ENCODE measurements at places on chromosomes 2 and 18. TPM values are rescaled to one million over a fixed set of nuclear protein-coding genes. Genes with fewer than 3 reads are reported as not detected.
A peak's percentile ranks its signal among the peaks of the same experiment; 100 is the strongest.

DNA sequence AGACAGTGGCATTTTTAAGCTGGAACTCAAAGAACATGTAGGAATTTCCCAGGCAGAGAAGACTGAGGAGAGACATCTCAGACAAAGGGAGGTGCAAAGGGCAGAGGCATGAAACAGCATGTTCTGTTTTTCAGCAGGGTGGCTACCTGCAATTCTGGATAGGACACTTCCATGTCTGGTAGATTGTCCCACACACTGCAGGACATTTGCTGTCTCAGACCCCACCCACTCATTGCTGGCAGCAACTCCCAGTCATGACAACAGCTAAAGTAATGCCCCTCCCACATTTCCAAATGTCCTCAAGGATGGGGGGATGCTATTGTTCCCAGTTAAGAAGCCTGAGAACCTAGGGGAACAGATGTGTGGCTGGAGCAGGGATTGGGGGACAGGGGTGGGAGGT is 40.8 kb downstream of the ANKRD44 start:
- H3K4me3 ChIP-seq = no peak overlapping the region
- peaks cover 91% of the 10 kb centered on the region for H3K4me1 ChIP-seq
- DNase-seq = no peak
- H3K27me3 ChIP-seq = no peaks in the 10 kb centered on the region
- H3K36me3 ChIP-seq = peaks cover 34% of the 10 kb centered on the region

GRCh38 chr2:184721881-184722280 is 123.6 kb downstream of the ZNF804A start:
- DNase-seq = no peak
- no peaks in the 10 kb centered on the region for H3K27me3 ChIP-seq
- H3K4me1 ChIP-seq = no peaks in the 10 kb centered on the region
- no peak overlapping the region for H3K4me3 ChIP-seq

GRCh38 chr18:11175266-11175979 is 26.1 kb upstream of the PIEZO2 start:
- H3K4me3 ChIP-seq = no peak overlapping the region
- no peaks in the 10 kb centered on the region for H3K36me3 ChIP-seq
- no peaks in the 10 kb centered on the region for H3K27me3 ChIP-seq
- no peak overlapping the region for H3K27ac ChIP-seq
- DNase-seq = no peak

- no peak for DNase-seq
- no peak overlapping the region for H3K4me3 ChIP-seq
- no peaks in the 10 kb centered on the region for H3K4me1 ChIP-seq
- no peak overlapping the region for H3K27ac ChIP-seq
- H3K36me3 ChIP-seq = no peaks in the 10 kb centered on the region
- no peaks in the 10 kb centered on the region for H3K27me3 ChIP-seq
Observed at GRCh38 chr2:215059724-215060123, 78.7 kb downstream of the ABCA12 start.

DNA sequence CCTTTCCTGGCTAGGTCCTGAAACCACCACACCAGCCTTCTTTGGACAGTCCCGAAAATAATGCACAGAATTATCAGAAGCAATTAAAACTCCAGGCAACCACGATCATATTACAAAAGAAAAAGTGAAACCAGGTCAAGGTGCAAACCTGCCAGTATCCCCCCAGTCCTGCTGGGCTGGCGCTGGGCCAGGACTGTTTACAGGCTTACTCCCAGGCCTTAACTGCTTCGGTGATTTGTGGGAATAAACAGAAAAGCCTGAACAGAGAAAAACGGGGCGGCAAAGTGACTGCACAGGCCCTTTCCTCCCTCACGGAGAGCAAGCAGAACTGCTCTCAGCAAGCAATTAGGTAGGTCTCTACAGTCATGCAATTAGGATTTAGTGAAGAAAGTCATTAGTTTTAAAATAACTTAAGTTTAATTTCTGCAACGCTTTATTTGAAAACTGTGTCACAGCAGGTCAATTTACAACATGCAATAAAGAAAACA is 1.3 kb downstream of the HDAC4 start:
- DNase-seq = peak; percentile 56
- peak overlapping the region; percentile 86 for H3K27ac ChIP-seq
- peaks cover 34% of the 10 kb centered on the region for H3K4me1 ChIP-seq
- peak overlapping the region; percentile 74 for H3K4me3 ChIP-seq

SERPINB11 gene
- not detected for total RNA-seq

DSC3 gene
- total RNA-seq = not detected

DNA sequence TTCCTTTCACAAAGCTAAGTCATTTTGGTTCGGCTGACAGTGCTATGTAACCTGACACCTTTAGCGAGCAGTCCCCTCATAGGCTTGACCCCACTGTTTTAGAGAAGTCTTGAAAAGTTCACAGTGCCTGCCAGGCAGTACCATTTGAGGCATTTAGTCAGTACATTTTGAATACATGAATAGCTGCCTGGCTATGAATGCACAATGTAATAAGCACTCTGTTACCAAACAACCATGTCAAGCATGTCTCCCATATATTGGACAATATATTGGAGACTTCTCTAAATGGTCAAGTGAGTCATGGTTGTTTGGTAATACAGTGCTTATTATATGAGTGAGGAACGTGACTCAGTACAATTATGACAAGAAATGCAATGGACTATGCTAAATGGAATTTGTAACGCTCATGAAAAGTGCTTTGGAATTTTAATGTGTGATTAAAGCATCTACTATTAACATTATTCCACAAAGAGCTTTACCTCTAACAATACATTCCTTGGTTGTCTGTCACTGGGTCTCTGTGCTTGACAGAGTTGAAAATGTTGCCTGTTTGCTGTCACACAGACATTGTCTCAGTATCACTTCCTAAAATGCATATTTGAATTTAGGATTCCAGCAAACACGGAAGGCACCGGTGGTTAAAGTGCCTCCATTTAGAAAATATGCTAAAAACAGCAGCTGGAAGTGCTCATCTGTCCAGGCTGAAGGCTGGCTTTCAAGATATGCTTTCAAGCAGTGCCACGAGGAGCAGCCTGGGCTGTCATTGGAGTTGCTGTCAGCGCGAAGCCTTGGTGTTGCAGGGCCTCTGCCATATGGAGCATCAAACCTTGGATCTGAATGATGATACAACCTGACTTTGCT is 458.6 kb downstream of the FBXO15 start:
- no peak for DNase-seq
- H3K36me3 ChIP-seq = no peaks in the 10 kb centered on the region
- H3K27me3 ChIP-seq = no peaks in the 10 kb centered on the region
- no peak overlapping the region for H3K27ac ChIP-seq
- H3K4me3 ChIP-seq = no peak overlapping the region
- no peaks in the 10 kb centered on the region for H3K4me1 ChIP-seq

NPAS2 gene
- 14.4 TPM for total RNA-seq

PLGLB2 gene
- 0.32 TPM for total RNA-seq

VIL1 gene
- not detected for total RNA-seq

GRCh38 chr2:202014759-202015211 is 18.9 kb upstream of the FZD7 start:
- H3K27ac ChIP-seq = no peak overlapping the region
- H3K27me3 ChIP-seq = peaks cover 13% of the 10 kb centered on the region
- no peaks in the 10 kb centered on the region for H3K36me3 ChIP-seq

DNA sequence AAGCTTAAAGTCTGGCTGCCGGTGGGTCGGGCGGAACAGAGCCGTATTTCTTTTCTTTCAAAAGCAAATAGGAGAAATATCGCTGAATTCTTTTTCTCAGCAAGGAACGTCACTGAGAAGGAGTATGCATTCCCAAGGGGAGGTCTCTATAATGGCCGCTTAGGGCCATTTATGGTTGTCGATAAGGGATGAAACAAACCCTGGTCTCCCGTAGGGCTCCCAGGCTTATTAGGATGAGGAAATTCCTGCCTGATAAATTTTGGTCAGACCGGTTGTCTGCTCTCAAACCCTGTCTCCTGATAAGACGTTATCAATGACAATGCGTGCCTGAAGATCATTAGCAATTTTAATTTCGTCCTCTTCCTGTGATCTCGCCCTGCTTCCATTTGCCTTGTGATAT is 227.7 kb upstream of the ZEB2 start:
- no peaks in the 10 kb centered on the region for H3K27me3 ChIP-seq
- H3K4me1 ChIP-seq = no peaks in the 10 kb centered on the region
- no peak overlapping the region for H3K27ac ChIP-seq
- peaks cover 3% of the 10 kb centered on the region for H3K36me3 ChIP-seq

- H3K4me1 ChIP-seq = peaks cover 70% of the 10 kb centered on the region
- no peak overlapping the region for H3K27ac ChIP-seq
- H3K27me3 ChIP-seq = no peaks in the 10 kb centered on the region
- peak overlapping the region; percentile 98 for H3K4me3 ChIP-seq
Observed at GRCh38 chr18:51032193-51032592, 2.2 kb downstream of the SMAD4 start.

DNA sequence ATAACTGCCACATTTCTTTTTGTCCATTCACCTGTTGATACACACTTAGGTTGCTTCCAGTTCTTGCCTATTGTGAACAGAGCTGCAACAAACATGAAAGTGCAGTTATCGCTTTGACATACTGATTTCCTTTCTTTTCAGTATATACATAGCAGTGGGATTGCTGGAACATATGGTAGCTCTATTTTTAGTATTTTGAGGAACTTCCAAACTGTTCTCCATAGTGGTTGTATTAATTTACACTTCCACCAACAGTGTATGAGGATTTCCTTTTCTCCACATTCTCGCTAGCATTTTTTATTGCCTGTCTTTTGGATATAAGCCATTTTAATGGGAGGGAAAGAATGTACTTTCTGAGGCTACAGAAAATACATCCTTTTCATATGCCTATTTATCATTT is 167.4 kb downstream of the GULP1 start:
- no peaks in the 10 kb centered on the region for H3K27me3 ChIP-seq
- H3K36me3 ChIP-seq = no peaks in the 10 kb centered on the region
- no peak overlapping the region for H3K4me3 ChIP-seq
- H3K27ac ChIP-seq = no peak overlapping the region
- H3K4me1 ChIP-seq = no peaks in the 10 kb centered on the region

GRCh38 chr2:196404276-196404675 is 232.9 kb upstream of the STK17B start:
- no peak overlapping the region for H3K4me3 ChIP-seq
- no peak for DNase-seq

DNA sequence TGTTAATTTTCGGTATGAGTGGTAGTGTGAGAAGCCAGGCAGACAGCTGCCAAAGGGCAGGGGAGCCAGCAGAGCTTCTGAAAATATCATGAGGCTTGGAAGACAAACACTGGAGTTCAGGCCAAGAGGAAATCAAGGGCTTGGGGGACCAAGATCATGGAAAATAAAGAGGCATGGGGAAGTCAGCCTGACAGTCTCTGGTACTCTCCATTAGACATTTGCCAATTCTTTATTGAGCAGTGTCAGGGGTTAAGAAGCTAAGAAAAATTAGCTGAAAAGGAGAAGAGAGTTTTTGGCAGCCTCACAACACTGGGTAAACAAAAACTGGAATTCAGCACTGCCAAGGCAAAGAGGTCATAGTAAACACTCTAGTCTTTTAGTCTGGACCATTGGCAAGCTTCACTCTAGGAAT is 612.7 kb downstream of the EPHA4 start:
- H3K27ac ChIP-seq = no peak overlapping the region
- DNase-seq = no peak
- no peak overlapping the region for H3K4me3 ChIP-seq

DNA sequence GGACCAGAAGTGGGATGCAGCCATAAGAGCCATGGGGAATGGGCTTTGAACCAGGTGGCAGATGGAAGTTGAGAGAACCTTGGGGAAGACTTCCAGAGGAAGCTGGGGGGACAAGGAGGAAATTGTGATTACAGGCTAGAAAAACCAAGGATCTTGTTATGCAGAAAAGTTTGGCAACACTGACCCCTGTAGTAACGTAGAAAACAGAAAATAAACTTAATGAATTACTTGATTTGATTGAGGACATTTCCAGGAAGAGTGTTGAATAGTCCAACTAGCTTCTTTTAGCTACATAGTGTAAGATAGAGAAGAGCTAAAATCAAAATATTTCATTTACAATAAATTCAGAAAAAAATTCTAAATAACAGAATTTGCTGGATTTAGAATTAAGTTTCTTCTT is 91.9 kb upstream of the GPC1 start:
- H3K27ac ChIP-seq = no peak overlapping the region
- DNase-seq = no peak
- H3K4me3 ChIP-seq = no peak overlapping the region
- no peaks in the 10 kb centered on the region for H3K4me1 ChIP-seq
- H3K36me3 ChIP-seq = no peaks in the 10 kb centered on the region

MAP4K4 gene
- total RNA-seq = 26.3 TPM

- DNase-seq = no peak
- no peaks in the 10 kb centered on the region for H3K36me3 ChIP-seq
- no peak overlapping the region for H3K27ac ChIP-seq
Observed at GRCh38 chr2:191552066-191552465, 125.9 kb upstream of the NABP1 start.

DNA sequence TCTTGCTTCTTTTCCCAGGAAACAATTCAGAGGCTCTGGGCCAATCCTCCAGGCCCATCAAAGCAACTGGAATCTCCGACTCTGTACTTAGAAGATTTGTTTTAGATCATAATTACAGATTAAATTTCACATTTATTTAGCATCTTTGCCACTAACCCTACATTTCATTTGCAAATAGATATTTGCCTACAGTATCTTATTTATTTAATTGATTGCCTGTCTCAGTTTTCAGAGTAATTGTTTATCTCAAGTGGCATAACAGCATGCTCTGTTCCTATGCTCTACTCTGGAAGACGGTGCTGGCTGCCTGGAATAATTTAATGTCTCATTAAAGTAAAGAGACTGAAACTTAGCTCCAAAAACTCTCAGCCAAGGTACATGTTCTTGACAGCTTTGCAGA is 213.4 kb downstream of the HNMT start:
- no peaks in the 10 kb centered on the region for H3K27me3 ChIP-seq
- DNase-seq = no peak
- H3K36me3 ChIP-seq = no peaks in the 10 kb centered on the region

DNA sequence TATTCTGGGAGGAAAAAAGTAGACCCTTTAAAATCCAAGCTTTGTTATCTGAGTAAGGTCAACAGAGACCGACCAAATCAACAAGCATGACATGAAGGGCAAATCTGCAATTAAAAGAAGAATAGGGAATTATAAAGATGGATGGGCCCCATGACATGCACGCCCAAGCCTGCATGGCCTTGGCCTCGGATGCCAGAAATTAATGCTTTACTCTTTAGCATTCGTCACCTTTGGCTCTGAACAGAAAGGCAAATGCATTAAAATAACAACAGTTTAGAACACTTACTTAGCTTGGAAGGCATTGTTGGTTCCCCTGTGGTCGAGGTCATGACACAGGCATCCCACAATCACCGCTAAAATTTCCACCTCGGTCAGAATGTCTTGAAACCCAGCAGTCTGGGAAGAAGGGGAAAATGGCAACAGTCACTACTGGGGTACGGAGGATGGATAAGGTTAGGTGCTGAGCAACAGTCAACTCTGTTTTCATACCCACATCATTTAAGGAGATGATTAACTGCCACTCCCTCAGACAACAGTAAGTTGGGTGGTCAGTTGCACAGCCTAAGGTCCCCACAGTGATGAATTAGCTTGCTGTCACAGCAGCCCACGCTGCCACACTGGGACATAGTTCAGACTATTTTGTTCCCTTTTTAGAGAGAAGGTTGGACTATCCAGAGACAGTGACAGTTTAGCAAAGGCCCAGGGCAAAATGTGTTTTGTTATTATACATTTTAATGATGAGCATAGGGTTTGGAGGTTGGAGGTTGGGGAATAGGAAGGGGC is 319.1 kb downstream of the AGPS start:
- no peaks in the 10 kb centered on the region for H3K36me3 ChIP-seq
- H3K4me3 ChIP-seq = no peak overlapping the region
- H3K27me3 ChIP-seq = no peaks in the 10 kb centered on the region
- DNase-seq = no peak

- DNase-seq = no peak
- H3K36me3 ChIP-seq = no peaks in the 10 kb centered on the region
- no peak overlapping the region for H3K4me3 ChIP-seq
- H3K27ac ChIP-seq = no peak overlapping the region
Observed at GRCh38 chr2:56348392-56349210, 164.8 kb downstream of the CCDC85A start.

RAB6C gene
- total RNA-seq = not detected

Measured in activated CD8-positive, alpha-beta T cell treated with anti-CD3 and anti-CD28 coated beads for 36 hours (primary cell).